ENCODE measurements at places on chromosomes 13 and 19.

GRCh38 chr13:43335764-43336163 lies 312.4 kb downstream of the DNAJC15 start:
- DNase-seq = no peak

GRCh38 chr19:16222806-16223205 lies 25.1 kb downstream of the AP1M1 start:
- no peak for DNase-seq

GRCh38 chr19:41233748-41234240 lies 14.8 kb downstream of the AXL start:
- DNase-seq = no peak

GRCh38 chr19:18046059-18046718 lies 38.2 kb downstream of the ARRDC2 start:
- DNase-seq = no peak

DNA sequence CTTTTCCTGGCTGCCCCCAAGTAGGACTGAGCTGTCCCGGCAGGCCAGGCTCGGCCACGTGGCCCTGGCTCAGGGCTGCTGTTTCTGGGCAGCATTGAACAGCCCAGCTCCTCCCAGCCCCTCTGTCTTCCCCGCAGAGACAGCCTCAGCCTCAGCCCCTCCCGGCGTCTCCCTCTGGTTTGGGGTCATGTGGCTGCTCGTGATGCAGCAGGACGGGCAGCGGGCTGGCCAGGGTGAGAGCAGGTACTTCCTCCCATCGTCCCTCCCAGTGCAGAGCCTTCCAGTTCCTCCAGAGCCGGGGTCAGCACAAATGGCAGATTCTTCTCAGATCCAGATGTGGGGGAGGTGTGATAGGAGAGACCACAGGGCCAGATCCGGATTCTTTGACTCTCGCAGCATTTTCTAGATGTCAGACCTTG lies 114.6 kb downstream of the KDM4B start:
- DNase-seq = no peak

DNA sequence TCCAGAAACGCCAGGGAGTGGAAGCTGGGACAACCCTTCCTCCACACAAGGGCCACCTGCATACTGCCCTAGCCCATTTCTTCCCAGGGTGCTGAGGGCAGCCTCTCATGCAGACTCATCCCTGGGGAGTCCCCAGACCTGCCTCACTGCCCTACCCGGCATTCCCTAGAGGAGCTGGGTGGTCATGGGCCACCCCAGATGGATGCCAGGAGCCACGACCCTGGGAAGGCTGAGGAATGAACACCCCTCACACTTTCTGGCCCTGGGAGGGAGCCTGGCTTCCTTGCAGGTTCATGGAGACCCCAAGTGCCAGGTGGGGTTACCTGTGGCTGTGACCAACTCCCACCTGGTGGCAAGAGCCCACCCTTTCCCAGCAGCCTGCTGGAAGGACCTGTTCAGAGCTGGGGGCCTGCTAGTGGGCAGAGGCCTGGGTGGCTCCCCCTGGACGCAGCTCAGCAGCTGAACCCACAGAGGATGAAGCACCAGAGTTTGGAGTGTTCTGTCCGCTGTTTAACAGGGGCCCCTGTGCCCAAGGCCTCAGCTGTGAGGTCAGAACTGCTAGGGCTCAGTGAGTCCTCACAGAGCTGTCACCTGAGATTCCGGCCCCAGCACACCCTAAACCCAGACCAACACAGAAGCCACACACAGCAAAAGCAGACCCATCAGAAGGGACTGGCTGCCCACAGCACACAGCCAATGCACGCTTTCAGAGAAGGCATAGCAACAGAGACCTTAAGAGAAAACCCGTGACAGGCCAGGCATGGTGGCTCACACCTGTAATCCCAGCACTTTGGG lies 6.6 kb downstream of the ACP4 start:
- DNase-seq = no peak

DNA sequence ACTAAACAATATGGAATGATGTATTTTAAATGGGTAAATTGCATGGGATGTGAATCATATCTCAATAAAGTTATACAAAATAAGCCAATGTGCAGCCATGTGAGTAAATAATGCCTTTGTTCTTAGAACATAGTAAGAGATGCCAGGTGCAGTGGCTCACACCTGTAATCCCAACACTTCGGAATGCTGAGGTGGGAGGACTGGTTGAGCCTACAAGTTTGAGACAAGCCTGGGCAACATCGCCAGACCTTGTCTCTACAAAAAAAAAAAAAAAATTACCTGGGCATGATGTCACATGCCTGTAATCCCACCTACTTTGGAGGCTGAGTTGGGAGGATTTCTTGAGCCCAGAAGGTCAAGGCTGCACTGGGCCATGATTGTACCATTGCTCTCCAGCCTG lies 230.7 kb downstream of the RFC3 start:
- DNase-seq = no peak

- DNase-seq = no peak
Observed at GRCh38 chr13:32850316-32851052, 165.7 kb upstream of the KL start.

- no peak for DNase-seq
Observed at GRCh38 chr19:39359026-39359425, 16.8 kb downstream of the SAMD4B start.

DNA sequence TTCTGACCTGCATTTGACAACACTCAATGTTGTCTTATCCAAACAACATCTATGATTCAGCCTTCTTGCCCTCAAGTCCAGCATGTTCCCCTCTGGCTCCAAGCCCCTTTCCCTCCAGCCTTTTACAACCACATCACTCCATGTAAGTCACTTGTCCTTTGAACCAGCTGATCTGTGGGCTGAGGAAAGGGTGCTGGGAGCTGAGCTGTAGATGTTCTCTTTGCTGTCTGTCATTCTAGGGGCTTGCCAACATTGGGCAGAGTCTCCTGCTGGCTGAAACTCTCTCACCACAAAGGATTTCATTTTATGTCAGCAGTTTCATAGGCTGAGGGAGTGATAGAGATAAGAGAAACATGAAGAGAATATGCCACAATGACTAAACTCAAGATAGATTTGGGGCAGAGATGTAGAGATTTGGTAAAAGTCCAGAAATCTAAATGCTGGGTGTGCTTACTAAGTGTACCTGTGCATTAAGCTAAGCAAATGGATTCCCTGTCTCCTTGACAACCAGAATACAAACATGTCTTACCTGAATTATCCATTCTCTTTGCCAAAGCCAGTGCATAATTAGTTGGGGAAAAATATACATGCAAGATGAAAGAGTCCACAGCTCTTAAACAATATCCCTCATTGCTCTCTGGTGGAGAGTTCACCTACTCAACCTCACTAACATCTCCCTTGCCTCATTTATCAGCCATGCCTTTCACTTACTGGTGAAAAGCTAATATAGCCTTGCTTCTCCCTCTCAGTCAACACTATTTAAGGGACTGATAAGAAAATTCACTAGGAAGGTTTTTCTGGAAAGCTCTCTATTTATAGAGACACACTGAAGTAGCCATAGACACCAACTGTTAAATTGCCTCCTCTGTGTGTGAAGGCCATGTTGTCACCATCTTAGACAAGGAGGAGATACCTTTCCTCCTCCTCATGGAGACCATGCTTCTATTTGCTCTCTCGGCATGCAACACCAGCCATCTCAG lies 175.5 kb upstream of the SERP2 start:
- no peak for DNase-seq

GRCh38 chr13:44322928-44323327 lies 50.7 kb upstream of the SERP2 start:
- DNase-seq = no peak

All from GOT3 (cell line).